NCI-H1436 (cell line): ENCODE measurements at places on chromosomes 3 and 15.
A peak's percentile ranks its signal among the peaks of the same experiment; 100 is the strongest.

DNA sequence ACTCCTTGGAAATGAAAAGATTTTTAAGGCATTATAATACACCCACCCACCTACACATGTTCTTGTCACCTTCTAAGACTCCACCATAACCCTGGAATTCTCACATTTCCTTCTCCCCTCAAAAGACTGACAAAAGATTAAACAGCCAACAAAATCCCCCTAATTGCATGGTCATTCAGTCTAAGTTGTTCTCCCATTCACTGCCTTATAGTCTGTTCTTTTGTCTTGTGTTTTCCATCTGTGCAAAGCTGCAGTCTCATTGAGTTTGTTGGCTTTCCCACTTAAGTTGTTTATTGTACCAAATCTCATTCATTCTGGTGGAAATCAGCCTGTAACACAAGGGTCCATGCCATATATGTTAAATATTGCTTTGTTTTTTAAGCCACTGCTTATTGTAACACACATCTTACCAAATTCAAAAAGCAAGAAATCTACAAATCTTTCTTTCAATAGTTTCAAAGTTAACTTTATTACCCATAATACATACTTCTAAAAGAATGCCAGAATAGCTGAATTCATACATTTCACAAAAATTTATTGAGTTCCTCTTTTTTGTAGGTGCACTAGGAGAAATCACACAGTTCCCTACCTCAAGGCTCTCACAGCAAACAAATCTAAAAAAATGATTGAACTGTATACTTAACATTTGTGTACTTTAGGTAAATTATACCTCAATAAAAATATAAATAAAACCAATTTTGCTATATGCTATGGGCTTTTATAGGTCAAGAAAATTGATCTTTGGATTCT, 2.4 kb upstream of the RCN2 start:
- DNase-seq: no peak

DNA sequence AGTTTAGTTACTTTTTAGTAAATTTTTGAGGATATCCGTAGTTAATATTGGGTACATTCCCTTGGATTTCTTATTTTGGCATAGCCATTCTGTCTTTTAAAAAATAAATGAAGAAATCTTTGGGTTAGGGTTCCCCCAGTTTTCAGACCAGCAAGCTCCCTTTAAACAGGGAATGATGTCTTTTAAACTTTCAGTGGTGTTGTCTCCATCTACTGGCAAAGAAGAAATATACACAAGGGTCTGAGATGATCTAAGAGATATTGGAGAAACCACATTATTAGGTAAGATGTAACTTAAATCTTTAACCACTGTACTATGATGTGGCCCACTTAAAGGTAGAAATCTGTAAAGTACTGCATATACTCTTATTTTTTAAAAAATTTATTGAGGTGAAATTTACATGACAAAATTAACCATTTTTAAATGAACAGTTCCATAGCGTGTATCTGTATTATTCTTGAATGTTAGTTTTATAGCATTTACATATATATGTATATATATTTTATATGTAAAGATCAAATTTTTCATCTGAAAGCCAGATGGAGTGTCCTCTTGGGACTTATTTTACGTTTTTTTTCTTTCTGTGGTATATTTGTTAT, 35.1 kb upstream of the EIF3J start:
- DNase-seq: peak; percentile 3

GRCh38 chr3:110318108-110318507, 753.5 kb upstream of the NECTIN3 start:
- no peak for DNase-seq

DNA sequence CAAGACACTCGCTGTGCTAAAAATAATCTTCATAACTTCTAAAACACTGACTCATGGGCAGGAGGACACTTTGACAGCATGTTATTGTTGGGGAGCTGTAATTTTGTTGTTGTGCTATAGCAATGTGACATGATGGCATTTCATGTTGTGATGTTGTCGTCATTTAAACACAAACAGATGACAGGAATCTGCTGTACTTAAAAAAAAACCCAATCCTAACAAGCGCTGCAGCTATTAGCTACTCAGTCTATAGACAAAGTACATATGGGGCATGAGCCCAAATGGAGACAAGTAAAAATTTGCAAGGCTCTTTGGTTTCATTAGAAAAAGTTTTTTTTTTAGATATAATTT, 828 bp upstream of the ATOSA start:
- no peak for DNase-seq

DNA sequence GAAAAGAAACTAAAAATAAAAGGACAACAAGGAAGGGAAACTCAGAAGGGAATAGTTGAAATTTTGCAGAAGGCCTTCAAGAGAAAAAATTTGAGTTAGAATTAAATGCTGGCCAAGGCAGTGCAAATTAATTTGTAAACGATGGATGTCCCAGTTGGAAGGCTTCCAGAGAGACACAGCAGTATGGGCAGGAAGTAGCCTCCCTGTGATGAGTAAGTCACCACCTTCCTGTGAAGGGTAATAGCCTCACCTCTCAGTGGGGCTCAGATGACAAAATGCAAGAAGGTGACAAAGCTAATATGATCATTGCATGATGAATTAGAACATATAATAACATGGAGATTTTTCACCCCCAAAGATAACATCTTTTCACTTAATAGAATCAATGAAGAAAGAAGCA, 27.3 kb upstream of the TMCO5A start:
- no peak for DNase-seq

- no peak for DNase-seq
Observed at GRCh38 chr3:10956986-10957385, 35.6 kb upstream of the SLC6A1 start.

DNA sequence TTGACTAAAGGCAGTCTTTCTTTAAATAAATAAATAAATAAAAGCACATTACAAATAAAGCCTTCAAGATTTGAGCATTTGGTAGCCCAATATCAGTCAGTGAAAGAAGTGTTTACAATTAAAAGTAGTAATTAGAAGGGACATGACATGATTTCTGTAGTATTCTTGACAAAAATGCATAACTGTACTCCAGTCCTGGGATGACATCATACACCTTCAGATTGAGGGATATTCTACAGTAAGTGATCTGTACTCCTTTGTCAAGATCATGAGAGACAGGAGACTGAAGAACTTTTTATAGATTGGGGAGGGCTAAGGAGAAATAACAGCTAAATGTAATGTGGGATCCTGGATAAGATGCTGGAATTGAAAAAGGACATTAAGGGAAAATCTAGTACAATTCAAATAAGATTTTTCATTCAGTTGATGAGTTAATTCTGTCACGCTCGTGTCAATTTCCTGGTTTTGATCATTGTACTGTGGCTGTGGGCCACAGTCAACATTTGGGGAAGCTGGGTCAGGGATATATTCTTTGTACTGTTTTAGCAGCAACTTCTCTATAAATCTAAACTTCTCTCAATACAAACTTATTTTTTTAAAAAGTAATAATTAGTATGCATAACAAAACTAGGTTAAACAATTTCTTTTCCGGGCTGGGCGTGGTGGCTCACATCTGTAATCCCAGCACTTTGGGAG, 314.8 kb downstream of the PTPRG start:
- no peak for DNase-seq

DNA sequence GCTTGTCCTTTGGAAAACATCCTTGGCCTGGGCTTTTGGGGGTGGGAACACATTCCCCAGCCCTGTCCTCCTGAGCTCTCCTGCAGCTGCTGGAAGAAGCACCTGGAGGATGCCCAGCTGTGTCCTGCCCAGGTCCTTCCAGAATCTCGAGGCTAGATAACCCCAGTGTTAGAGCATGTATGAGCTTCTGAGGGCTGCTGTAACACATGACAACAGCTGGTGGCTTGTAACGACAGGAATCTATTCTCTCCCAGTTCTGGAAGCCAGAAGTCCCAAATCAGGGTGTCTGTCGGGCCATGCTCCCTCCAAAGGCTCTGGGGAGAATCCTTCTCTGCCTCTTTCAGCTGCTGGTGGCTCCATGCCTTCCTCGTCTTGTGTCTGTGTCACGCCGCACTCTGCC, 403.6 kb upstream of the C2CD4B start:
- DNase-seq: no peak
